ENCODE measurements at places on chromosomes 7 and 10.
A peak's percentile ranks its signal among the peaks of the same experiment; 100 is the strongest.

GRCh38 chr10:132626019-132626760 lies 88.6 kb downstream of the INPP5A start:
- DNase-seq: no peak

DNA sequence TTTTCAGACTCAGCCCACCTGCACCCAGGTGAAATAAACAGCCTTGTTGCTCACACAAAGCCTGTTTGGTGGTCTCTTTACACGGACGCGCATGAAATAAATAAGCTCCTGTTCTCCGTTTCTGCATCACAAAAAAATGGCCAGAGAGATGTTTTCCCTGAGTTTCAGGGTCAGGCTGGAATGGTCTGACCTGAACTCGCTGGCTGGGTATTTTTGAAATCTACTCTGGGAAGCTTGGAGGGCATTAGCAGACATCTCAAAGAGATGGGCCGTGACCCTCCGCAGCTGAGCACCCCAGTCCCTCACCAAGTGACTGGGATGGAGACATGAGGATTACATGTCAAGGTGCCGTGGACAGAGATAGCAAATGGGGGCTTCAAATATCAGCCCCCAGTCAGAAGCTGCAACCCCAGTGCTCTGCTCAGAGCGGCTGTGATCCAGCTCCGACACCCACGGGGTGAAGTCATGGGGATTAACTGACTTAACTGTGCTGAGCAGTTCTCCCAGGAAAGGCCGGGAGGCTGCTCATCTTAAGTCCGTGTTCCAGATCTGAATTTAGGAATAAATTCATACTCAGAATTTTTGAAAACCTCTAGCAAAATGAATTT lies 22.3 kb downstream of the CALML5 start:
- DNase-seq: no peak

DNA sequence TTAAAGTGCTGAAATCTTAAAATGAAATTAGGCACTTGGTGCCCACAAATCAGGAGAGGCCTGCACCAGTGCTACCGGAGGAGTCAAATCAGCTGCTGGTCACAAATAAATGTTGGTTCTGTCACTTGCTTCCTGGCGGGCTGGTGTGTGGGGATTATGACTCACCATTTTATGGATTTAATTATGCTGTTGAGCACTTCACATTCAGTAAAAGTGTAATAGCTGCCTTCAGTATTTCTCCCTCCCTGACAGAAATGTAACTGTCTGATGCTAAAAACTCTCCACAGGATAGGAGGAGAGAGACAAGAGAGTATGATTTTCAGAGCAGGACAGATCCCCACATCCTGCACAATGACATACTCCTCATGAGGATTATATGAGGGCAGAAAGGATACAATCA lies 186.0 kb downstream of the JAZF1 start:
- peak; percentile 54 for DNase-seq

DNA sequence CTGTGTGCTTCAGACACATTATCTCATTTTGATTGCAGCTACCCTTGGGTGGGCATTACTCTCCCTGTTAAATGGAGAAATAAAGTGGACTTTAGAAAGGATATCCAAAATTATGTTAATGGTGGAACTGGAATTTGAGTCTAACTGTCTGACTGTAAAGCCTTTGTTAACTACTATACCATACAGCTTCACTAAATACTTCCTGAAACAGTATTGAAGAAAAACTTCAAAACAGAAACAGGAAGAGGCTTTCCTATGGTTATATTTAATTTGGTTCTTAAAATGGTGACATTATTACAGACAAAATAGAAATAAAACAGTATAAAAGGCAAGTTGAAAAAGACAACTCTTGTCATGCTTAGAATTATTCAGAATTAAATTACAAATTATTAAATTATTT lies 25.0 kb downstream of the SPAG6 start:
- DNase-seq: no peak

- no peak for DNase-seq
Observed at GRCh38 chr10:22992621-22993020, 64.8 kb downstream of the ARMC3 start.

DNA sequence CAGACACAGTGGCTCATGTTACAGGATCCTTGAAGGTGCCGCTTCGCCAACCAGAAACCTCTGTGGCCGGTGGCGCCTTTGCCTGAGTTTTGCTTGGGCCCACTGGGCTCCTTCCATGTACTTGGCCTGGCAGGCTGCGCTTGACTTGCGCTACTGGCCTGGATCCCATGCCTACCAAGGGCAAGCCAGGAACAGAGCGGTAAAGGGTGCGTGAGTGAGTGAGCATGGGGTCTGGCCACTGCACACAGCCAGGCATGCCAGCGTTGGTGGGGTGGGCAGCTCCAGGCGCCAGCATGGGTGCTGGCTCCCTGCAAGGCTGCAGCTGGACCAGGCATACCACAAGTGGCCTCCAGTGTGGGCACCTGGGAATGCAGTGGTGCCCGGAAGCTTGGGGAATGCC lies 16.3 kb upstream of the TSPAN15 start:
- DNase-seq: no peak

- DNase-seq: peak; percentile 15
Observed at GRCh38 chr7:94998266-94999068, 91.1 kb downstream of the PPP1R9A start.

- DNase-seq: peak; percentile 50
Observed at GRCh38 chr7:70047384-70047783, 449.1 kb downstream of the AUTS2 start.

GRCh38 chr7:5266191-5267028 lies 16.3 kb upstream of the SLC29A4 start:
- DNase-seq: peak; percentile 10

DNA sequence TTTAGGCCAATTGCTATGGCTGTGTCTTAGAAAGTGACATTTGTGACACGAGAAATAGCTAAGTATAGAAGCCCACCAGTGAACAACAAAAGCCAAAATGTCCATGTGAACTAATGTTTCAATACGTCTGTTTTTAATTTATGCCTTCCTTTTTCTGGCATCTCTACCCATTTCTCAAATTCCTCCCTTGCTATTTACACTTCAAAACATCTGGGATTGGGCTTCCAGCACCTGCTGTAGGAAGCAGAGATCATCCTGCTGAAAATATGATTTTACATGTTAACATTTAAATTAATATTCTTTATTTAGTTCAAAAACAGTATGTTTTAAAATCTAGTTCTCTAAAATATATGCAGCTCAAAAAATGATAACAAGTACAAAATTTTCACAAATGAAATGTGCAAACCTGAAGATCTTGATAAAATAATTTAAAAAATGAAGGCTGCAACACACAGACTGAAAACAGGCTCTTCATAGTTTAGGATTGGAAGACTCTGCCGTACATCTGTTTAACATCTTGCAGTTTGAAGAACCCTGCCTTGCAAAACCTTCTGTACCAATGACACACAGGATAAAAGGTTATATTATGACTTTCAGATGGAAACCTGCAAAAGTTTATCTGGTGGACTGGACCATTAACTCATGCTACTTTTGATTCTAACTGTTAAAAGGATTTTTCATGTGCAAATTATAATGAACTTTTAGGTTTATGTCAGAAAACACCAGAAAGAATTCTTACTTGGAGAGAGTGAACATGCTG lies 408.4 kb downstream of the SUGCT start:
- DNase-seq: no peak

DNA sequence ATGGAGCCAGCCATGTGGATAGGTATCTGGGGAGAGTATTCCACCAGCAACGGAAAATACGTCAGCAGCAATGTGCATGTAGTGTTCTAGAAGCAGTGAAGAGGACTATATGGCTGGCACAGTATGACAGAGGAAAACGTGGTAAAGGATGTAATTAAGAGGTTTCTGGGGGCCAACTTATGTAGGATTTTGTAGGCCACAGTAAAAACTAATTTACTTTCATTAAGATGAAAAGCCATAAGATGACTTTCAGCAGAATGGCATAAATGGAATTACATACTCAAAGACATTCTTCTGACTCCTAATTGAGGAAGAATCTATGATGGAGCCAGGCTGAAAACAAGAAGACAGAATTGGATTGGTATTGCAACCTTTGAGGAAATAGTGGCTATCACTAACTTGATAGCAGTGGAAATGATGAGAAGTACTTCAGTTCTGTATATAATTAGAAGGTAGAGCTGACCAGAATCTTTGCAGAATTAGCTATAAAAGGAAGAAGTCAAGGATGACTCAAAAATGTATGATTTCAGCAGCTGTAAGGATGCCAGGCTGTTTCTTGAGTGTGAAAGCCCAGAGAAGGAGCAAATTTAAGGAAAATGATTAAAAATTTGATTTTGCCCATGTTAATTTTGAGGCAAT lies 156.7 kb downstream of the MBL2 start:
- no peak for DNase-seq

- DNase-seq: no peak
Observed at GRCh38 chr7:42097752-42098151, 139.3 kb downstream of the GLI3 start.

DNA sequence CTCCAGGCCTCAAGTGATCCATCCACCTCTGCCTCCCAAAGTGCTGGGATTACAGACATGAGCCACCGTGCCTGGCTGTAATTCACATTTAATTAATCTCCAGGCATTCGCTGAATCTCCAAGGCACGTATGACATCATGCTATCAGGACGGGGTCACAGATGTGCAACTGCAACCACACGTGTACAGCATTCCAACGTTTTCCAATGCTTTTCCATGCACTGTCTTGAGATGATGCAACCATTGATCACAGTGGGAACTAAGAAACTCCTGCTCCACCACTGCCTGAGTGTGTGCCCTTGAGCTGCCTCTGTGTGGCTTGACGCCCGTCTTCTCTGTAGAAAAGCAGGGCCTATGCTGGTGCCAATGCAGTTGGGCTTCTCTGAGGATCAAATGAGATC lies 119.8 kb upstream of the LYZL2 start:
- DNase-seq: no peak

DNA sequence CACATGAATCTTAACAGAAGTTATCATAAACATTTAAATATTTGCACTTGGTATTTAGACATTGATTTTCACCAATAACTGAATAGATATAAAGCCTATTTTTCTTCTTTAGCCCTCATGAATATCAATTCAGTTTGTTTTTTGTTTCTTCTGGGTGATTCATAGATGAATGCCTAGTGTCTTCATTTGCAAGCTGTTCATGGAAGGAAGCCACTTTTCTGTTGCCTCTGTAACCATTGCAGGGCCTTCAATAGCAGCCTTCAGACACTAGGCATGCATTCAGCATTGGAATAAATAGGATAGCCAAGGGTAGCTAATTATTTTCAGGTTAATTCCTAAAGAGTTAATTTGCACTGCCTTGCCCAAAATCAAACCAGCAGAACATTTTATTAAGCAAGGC lies 375.3 kb downstream of the DPP6 start:
- DNase-seq: no peak

DNA sequence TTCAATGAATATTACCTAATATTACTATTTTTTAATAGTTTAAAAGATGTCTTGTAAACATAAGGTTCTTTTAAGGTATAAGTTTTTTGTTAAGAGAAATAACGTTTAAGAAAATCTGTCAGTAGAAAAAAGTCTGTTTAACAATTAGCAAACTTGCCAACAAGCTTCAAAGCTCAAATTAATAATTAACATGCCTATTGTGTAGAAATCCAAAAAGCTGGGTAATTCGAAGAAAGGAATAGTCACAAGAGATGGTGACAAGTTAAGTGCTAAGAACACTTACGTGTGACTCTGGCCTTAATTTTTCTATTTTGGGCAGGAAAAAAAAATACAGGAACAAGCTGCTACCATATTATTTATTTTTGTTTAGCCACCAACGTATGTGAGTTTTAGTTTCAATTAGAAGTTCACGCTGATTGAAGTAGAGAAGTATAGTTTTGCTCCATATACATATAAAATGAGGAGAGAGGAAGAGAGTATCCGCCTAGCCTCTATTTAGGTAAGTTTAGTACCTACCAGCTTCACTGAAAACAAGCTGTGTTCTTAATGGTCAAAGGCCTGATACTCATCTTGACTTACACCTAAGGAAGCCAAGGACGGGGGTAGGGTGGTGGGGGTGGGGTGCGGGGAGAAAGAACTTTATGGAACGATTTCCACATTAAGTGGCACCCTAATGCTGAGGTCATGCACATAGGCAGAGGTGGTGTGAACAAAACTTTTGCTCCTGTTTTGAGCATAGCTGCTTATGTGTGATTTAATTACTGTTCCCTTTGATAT lies 43.4 kb upstream of the AGBL3 start:
- peak; percentile 53 for DNase-seq

DNA sequence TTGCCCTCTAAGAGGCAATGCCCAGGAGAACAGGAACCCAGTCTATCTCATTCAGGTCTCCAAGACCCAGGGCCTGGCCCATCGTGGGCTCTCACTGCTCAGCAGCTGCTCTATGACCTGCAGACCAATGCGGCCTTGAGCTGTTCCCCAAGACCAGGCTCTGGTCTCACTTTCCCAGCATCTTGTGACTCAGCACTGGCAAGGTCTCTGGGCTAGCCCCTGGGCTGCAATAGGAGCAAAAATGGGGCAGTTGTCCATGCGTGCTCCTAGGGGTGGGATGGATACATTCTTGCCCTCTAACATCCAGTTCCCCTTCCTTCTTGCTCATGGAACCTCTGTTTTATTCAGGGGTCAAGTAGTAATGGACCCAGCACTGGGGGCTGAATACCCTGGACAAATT lies 13.5 kb downstream of the GCK start:
- no peak for DNase-seq

- DNase-seq: no peak
Observed at GRCh38 chr7:41013117-41013516, 689.8 kb downstream of the INHBA start.
